ENCODE measurements at places on chromosomes 7 and 10.
A peak's percentile ranks its signal among the peaks of the same experiment; 100 is the strongest.

DNA sequence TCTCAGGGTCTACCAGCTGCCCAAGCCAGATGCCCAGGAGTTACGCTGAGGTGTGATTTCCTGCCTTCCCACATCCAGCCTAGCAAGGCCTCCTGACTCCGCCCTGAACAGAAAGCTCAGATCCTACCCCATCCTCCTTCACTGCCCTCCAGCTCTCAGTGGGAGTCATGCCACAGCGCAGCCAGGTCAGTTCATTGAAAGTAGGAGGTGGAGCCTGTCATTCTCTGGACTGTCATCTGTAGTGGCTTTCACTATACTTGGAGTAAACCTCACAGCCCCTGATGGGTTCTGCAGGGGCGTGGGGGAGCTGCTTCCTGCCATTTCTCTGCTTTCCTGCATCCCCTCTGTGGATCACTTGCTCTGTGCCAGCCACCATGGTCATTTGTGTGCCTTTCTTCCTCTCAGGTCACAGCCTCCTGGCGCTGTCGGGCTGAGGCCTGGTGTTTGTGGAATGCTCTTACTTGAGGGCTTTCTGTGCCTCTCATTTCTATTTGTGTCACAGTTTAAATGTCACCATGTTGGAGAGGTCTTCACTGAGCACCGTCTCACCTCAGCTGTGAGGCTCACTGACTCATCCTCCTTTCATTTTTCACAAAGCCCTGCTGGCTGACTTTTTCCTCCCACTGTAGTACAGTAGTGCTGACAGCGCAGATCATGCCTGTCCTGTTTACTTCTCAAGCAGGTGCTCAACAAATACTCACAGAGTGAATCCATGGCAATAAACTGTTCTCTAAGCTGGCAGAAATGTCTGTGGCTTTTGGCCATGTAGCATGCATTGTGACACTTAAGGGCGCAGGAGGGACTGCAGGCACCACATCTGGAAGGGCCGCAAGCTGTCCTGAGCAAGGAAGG, 61.0 kb upstream of the TMEM248 start:
- DNase-seq, result no peak

GRCh38 chr7:106520962-106521514, 139.9 kb downstream of the CCDC71L start:
- no peak for DNase-seq

- DNase-seq, result no peak
Observed at GRCh38 chr10:110184398-110184797, 23.0 kb upstream of the MXI1 start.

DNA sequence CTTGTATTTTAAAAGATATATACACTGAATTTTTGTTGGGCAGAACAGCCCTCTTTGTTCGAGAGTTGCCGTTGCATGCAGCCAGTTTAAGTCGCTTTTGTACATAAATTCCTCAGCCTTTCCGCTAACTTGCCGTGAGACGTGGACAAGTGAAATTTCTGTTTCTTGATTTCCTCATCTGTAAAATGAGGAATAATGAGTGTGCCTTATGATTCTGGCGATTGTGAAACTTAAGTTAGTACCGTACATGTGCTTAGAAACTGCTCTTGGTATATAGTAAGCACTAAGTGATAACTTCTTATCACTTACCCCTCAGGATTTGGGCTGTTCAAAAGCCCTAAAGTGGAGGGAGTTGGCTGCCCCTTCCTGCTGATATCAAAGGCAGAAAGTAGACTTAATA, 1.4 kb downstream of the CCNJ start:
- DNase-seq, result no peak

DNA sequence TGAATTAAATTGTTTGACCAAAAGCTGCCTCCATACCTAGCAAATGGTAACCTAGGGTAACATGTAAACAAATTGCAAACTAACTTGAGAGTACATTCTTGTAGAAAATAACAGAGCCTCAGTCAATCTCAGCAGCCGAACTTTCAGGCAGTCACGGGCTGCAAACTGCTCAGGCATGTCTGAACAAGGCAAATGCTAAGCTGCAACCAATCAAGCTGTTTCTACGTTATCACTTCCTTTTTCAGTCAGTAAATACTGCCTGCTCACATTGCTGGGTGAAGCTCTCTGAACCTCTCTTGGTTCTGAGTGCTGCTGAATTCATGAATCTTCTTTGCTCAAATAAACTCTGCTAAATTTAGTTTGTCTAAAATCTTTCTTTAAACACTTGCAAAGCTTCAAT, 1212.4 kb downstream of the SORCS1 start:
- DNase-seq, result peak; percentile 10

DNA sequence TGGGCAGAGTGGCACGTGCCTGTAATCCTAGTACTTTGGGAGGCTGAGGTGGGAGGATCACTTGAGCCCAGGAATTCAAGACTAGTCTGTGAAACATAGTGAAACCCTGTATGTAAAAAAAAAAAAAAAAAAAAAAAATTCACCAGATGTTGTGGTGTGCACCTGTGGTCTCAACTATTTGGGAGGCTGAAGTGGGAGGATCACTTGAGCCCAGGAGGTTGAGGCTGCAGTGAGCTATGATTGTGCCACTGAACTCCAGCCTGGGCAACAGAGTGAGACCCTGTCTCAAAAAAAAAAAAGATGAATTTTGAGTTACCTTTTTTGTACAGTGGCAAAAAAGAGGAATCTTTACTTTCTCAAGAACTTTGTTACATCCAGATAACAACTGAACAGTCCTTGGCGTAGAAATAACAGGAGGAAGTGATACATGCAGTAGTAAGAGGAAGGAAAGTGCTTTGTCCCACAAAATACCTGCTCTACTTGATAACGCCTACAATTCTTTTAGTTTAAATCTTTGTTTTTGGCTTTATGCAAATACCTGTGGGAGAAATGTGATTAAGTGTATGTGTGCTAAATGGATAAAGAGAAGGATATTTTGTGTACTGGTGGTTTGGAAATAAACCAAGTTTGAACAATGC, 29.3 kb downstream of the SPAG6 start:
- no peak for DNase-seq

DNA sequence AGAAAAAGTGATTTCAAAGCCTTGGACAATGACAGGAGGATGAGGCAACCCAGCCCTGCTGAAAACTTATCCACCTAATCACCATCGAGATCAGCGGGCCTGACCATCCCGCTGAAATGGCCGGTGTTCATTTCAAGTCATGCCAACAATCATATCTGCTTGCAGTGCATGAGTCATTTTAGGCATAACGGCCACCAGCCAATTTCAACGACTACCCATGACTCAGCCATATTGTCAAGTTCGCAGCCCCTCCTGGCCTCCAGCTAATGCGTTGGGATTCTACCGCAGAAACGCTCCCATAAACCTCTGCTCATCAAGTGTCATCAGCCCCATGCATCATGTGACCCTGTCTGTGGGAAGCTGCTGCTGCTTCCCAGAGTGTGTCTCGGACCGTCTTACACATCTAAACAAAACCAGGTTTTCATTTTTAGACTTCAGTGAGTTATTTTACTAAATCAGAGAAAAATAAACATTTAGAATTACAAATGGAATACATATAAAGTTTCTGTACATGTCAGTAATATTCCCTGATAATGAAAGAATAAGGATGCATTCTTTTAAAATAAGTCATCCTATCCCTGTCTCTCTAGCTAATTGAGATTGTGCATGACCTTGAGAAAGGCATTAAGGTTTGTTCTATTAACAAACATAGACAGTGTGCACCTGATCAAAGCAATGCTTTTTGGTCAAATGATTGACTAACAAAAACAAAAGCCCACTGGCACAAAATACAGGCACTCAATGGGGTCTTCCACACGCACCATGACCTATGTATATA, 188.9 kb downstream of the ADAM12 start:
- peak; percentile 88 for DNase-seq

- DNase-seq, result no peak
Observed at GRCh38 chr7:115827305-115828045, 203.1 kb downstream of the TFEC start.

Data from urothelium cell line (cell line).